ENCODE measurements at places on chromosomes 6 and 20.

DNA sequence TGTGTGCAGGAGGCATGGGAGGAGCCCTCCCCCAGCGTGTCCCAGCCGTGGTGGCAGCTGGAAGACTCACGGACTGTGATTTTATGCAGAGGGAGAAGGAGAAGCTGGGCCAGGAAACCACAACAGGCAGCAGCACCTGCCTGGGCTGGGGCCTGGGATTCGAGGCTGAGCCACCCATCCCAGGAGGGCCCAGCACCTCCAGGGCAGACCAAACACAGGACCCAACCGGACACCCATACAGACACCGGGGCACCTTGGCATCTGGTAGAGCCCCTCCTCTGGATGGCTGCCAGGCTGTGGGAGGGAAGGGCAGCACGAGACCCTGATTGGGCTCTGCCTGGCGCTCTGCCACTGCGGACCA lies 41.7 kb upstream of the CHRNA4 start:
- DNase-seq: no peak

DNA sequence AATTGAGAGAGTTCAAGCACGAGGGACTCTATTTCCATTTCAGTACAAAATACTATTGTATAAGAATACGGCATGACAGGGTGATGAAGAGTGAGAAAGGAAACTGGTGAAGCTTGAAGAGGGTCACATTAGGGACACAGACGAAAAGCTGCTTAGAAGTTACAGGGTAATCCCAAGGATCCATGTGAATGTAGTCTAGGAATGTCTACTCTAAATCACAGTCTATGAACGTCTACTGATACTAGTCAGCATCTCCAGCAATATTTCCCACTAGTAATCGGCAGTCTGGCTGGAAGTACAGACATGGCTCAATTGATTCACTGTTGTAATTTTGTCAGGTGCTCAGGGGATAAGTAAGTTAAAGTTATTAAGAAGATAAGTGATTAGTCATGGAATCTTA lies 156.4 kb downstream of the ASCC3 start:
- DNase-seq: no peak

GRCh38 chr20:21191839-21192238 lies 66.0 kb downstream of the KIZ start:
- no peak for DNase-seq

DNA sequence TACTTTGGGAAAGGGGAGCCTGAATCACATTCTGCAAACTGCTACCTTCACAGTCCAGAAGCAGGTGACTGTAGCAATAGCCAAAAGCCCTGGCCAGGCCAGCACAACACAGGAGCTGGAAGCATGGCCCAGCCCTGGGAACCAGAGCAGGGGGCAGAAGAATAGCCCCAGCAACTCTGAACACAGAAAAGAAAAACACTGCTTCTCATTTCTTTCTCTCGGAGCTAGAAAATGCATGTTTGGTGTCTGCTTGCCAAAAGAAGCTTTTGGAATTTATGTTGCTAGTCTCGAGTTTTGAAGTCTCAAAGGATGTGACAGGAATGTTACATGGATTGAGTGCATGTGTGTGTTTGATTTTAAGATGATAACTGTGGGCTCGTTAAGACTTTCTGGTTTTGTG lies 79.8 kb upstream of the SCAF8 start:
- no peak for DNase-seq

- DNase-seq: no peak
Measured at GRCh38 chr20:46741924-46742668, 32.6 kb downstream of the SLC2A10 start.

All from cerebellum (tissue), 4 donors.